ENCODE measurements at places on chromosomes 1 and 21.

- no peak for DNase-seq
Measured at GRCh38 chr1:104315823-104316222, 566.1 kb downstream of the AMY1C start.

DNA sequence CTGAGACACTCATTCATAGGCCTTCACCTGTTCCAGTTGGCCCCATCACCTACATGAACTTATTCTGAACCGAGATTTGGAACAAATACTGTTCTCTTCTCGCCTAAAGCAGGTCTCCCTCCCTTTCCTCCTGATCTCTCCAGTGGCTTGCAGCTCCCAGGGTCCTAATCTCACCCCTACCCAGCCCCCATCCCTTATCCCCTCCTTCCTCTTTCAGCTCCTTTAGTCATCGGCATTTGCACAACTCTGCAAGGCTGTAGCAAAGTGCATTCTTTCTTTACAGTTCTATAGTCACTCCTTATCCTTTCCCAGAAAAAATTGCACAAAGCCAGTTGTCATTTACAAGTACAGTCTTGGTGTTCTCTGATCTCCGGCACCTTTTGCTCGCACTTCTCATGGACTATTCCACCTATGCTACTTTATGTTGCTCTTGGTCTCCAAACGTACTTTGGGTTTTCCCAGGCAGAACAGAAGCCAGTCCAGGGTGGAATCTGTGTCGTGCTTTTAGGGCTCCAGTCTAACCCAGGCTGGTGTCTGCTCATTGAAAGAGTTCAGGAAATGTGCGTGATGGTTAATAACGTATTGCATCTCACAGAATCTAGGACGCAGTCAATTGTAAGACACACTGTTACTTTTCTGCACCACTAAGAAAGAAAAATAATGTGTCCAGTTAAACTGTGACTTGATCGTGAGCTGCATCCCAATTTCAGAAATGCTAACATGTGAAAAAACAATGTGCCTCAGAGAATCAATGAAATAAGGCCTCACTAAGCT, 965 bp downstream of the ABCA4 start:
- DNase-seq, result no peak

DNA sequence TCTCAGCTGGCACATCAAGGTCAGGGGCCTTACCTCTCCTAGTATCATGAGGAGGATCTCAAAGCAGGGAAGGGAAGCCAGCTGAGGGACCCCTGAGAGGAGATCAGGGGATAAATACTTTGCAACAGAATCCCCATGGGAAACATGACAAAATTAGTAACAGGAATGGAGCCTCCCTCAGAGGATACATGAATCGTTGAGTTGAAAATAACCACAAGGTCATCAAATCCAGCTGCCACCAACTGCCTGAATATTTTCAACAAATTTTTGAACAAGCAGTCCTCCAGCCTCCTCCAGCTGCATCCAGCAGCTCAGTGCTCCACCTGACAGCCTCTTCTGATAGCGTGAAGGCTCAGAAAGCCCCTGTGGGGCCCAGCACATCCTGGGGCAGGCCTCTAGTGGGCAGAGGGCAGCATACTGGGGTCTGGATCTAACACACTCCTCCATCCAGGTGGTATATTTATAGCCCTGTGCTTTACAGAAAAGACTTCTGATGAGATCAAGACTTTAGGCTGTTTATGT, 404.3 kb downstream of the NTNG1 start:
- DNase-seq, result no peak

DNA sequence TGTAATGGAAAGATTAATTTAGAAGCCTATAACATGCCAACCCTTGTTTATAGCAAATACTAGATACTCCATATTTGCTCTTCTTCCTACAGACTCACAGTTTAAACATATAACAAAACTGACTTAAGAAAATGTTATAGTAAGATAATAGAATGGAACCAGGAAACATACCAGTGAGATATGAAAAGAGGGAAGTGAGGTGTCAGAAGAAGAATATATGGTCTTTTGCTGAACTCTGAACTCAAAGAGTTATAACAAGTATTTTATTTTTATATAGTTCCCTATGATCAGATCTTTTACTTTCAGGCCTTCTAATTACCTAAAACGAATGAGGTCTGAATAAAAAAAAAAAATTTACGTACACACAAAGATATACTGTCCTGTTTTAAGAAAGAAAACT, 20.9 kb downstream of the TMED5 start:
- DNase-seq, result no peak

GRCh38 chr1:161770250-161770649, 4.1 kb downstream of the ATF6 start:
- DNase-seq, result no peak

All from stimulated activated CD4-positive, alpha-beta T cell treated with anti-CD3 and anti-CD28 coated beads, Interleukin-2, amount 100 ng/mL, for 24 hours (primary cell).